Hepatic stellate cell (primary cell): ENCODE measurements at places on chromosomes 11 and 22.

DNA sequence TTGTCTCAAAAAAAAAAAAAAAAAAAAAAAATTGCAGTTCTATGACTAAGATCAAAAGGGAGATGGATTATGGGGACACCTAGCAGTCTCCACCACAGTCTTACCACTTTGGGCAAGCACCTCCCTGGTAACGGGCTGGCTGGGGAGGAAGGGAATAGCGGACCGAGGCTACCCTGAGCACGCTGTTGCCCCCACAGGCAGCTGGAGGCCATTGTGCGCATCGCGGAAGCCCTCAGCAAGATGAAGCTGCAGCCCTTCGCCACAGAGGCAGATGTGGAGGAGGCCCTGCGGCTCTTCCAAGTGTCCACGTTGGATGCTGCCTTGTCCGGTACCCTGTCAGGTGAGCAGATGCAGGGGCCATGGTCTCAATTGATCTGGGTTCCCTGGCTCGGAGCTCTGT is 21.2 kb downstream of the MCM5 start:
- no peak for DNase-seq

GRCh38 chr11:80168796-80169195 is 728.0 kb upstream of the TENM4 start:
- no peak for DNase-seq

DNA sequence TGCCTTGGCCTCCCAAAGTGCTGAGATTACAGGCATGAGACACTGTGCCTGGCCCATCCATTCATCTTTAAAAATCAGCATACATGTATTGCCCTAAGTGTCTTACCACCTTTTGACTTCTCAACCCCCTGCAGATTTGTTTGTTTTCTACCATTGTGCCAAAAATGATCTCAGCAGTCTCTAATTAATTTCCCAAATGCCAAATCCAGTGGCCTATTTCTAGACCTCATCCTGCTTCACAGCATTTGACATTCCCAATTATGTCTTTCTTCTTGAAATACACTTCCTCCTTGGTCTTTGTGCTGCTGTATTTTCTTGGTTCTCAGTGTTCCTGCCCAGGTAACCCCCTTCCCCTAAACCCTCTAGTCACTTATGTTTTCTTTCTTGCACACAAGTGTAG is 46.0 kb upstream of the GRAMD1B start:
- DNase-seq: no peak

DNA sequence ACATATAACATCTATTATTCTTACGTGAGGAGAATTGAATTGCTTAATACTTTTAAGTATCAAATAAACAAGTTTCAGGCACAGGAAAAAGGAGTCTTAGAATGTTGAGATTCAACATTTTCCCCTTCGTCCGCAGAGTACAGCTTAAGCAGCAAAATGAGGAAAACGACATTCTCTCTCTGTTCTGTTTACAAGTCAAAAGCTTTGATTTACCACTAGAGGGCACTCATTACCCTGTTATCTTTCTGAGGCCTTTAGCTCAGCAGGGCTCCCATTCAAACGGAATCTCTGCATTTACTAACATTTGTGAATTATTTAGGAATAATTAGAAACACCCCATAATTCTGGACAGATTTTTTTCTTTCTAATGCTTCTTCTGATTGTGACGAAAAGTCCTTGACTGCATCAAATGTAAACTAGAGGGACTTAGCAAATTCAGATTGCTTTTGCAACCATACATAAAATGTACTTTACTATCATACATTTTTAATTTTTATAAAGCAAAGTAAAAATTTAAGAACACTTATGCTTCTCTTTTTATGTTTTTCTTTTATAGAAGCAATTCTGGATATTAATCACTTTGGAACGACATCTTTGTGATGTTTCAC is 75.0 kb downstream of the JRKL start:
- DNase-seq: peak; percentile 68

- DNase-seq: no peak
Observed at GRCh38 chr11:132055296-132055695, 684.9 kb downstream of the NTM start.

GRCh38 chr11:62792202-62792575 is 383 bp upstream of the TMEM223 start:
- DNase-seq: no peak

- no peak for DNase-seq
Observed at GRCh38 chr22:23275751-23276150, 95.4 kb downstream of the BCR start.

DNA sequence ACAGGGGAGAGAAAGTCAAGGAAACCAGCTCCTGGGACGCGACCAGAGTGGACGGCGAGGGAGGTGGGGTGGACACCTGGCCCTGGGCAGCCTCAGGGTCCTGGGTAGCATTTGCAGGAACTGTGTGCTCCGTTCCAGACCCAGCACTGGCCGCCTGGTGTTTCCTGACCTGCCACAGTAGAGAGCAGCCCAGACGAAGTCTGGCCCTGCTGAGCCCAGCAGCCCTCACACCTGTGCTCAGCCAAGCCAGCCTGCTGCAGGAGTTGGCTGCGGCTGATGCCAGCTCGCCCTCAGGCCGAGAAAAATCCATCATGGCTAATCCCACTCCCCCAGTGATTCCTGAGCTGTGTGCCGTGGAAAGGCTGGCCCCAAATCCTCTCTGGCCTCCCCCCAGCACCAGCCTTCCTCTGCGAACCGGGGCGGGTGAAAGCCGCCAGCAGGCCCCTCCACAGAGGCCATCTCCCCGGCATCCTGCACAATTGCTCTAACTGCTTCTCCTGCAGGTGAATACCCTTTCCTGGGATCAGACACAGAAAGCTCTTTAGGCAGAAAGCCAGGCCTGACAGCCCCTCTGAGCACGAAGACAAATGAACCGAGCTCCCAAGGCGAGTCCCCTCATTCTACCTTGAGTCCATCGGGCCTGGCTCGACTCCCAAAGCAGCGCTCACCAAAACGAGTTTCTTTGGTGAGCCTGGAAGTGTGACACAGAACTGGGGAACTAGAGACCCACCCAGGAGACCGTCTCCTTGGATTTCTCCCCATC is 88.6 kb downstream of the RTL6 start:
- DNase-seq: no peak

GRCh38 chr11:74871037-74871436 is 77.9 kb downstream of the XRRA1 start:
- no peak for DNase-seq

GRCh38 chr11:69156673-69157155 is 979 bp downstream of the SMIM38 start:
- DNase-seq: no peak

- DNase-seq: no peak
Observed at GRCh38 chr11:128328955-128329551, 258.3 kb downstream of the ETS1 start.

GRCh38 chr11:81874635-81875034 is 859.0 kb downstream of the FAM181B start:
- no peak for DNase-seq

- DNase-seq: no peak
Observed at GRCh38 chr22:26045051-26045450, 124.2 kb upstream of the SEZ6L start.

- no peak for DNase-seq
Observed at GRCh38 chr22:35690001-35690400, 27.7 kb upstream of the APOL5 start.

DNA sequence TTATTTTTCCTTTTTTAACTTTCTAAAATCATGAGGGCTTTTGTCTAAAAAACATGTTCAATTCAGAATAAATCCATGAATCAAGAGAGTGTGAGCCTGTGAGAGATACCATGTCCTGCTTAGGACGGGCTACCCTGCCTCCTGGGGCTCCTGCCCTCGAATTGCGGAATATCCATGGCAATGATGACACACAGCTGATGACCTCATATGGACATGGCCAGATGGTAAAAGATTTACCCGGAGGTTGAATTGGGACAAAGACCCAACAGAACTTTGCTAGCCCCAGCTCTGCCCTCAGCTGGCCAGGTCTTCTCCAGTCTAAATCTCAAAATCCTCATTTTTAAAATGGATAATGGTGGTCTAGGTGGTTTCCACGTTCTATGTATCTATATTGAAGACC is 538.1 kb upstream of the API5 start:
- DNase-seq: no peak

DNA sequence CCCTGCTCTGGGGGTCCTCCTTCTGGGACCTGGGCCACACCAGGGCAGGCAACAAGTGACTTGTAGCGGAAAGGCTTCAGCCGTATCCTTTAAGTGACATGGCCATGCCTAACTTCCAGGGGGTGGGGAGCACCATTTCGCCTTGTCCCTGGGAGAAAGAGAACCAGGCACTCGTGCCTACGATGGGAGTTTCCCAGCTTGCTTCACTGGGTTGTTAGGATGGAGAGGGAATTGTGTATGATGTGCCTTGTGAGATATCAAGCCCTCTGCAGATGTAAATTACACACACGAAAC is 151.4 kb downstream of the CACNA1I start:
- no peak for DNase-seq

DNA sequence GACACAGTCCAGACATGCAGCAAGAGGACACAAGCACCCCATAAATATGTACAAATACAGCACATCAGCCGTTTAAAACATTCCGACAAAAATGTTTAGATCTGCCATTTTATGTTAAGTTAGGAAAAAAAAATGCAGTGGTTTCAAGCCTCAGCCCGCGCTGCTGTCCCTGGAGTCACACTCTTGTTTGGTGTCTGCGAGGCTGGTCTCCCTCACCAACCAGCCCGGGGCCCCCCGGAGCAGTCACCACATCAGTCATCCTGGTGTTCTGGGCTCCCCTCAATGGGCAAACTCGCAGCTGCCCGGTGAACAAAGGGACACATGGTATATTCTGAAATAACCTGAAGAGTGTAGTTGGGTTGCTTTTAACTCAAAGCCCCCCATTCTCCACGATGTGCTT is 1022.2 kb downstream of the BRD1 start:
- DNase-seq: no peak

DNA sequence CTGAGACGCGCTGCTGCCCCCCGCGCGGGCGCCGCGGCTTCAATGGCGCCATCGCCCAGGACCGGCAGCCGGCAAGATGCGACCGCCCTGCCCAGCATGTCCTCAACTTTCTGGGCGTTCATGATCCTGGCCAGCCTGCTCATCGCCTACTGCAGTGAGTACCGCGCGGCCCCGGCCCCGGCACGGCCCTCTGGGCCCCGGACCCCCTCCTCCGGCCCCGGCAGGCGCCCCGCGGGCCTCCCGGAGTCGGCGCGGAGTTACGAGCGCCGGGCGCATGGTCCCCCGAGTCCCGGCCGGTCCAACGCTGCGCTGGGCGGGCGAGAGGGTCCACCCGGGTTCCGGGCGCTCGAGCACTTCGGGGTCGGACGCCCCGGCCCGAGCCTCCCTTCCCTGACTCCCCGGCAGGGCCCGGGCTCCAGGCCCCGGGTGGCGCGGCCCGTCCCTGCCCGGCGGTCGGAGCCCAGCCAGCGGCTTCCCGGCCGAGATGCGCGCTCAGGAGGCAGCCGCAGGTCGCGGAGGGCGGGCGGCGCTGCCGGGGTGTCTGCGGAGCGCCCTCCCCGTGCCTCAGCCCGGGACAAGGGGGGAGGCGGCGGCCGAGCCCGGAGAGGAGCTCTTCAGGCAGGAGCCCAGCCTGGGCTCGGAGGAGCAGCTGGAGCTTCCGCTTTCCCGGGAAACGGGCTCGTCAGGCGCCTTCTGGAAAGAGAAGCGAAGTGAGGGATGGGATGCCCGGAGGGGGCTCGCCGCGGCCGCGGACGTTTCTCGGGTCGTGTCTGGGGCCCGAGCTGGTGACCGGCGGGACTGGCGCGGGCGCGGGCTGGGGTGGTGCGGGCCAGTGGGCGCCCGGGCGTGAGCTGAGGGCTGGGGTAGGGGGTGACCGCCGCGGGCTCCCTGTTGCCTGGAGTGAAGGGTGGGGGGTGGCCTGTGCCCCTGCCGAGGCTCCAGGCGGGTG is 1337.8 kb downstream of the BRD1 start:
- no peak for DNase-seq

DNA sequence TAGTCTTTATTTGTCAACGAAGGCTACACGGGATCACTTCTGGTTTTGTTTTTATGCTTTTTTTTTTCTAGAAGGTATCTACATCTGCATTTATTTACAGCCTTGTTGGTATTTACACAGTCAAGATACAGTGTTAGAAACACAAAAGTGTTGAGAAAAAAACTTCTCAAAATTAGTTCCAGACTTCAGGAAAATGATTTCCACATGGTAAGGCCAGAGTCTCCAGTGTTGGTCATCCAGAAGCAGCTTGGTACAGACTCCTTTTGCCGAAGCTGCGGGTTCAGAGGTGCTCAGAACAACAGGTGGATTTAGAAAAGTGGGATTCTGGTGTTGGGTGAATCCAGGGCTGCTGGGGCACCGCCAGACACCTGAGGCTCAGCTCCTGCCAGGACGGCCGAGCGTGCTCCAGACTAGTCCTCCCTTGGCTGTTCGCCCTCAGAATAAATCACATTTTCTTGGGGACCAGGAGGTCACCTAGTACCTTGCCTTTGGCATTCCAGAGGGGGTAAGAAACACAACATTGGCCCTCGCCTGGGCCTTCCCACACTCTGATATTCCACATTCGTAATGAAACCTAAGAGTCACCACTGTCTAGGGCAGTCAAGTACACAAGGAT is 78.7 kb upstream of the NARS2 start:
- DNase-seq: no peak

GRCh38 chr11:3942956-3943497 is 87.6 kb downstream of the STIM1 start:
- no peak for DNase-seq

GRCh38 chr11:2129699-2130366 is 9.4 kb downstream of the IGF2 start:
- DNase-seq: no peak

DNA sequence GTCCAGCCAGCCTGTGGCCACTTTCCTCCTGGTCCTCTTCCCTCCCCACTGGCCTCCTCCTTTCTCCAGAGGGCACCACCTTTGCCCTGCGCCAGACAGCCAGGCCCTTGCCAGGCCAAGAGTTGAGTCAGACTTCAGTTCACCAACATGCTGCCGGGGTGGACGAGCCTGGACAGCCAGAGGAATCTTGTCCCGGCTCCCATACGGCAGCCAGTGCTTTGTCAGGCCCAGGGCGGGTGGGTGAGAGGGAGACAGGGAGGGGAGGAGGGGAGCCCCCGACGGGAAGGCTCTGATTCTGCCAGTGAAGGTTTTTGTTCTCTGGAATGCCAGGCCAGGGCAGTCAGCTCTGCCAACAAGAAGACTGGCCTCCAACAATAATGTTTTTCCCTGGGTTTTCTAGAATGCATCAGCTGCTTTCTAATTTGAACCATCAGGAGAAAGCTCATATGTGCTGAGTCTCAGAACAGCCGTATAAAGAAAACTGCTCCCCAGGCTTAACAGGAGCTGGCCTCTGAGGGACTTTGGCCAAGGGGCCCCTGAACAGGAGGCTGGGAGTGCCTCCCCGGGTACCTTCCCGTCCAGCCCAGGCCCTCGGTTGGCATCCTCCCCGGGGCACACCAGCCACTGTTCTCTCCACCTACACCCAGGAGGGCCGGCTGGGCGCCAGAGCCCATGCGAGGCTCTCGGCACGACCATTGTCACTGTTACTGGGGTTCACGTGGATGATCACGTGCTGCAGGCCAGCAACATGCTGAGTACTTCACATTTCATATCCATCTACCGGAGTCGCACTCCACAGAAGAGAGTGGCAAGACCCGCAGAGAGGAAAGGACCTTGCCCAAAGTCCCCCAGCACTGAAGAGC is 28.6 kb downstream of the LIF start:
- DNase-seq: no peak

- no peak for DNase-seq
Observed at GRCh38 chr11:69122326-69122629, 33.5 kb upstream of the SMIM38 start.

- no peak for DNase-seq
Observed at GRCh38 chr11:97502201-97502600, 1112.4 kb downstream of the JRKL start.
